A549 treated with GW870086 at 1 μM for 4 hours (cell line): ENCODE measurements at places on chromosomes 3 and 15. TPM values are rescaled to one million over a fixed set of nuclear protein-coding genes. Genes with fewer than 3 reads are reported as not detected.

Gene KBTBD12
- total RNA-seq: not detected in 5 replicates

Gene IQCF2
- total RNA-seq: not detected in 5 replicates

Gene MAP2K5
- 9.3 to 10.9 TPM (median 10.1 TPM) in 5 replicates for total RNA-seq

Gene WDR93
- 0.10 to 0.19 TPM (median 0.18 TPM) in 5 replicates for total RNA-seq
